ENCODE measurements at places on chromosomes 2 and 18.

DNA sequence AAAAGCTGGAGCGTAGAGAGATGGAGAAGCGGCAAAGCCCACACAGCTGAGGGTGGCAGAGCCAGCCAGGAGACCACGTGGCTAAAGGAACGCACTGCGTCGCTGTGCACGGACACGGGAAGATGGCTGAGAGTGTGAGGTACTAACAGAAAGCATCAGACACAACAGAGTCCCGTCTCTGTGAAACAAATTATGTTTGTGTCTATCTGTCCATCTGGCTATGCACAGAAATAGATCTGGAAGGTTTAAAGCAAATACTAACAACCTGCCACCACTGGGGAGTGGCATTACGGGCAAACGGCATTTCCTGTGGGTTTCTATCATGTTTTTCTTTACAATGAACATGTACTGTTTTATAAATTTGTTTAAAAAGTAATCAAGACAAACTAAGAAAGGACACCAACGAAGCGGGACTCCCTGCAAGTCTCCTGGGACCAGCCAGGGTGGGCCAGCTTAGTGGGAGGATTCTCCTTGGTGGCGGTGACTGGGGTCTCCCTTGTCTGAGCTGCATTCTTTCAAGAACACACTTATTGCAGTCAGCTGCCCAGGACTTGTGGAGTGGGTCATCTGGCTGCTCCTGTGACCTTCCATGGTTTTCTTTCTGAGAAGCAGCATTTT, 262.2 kb downstream of the TWIST2 start:
- DNase-seq, result no peak

DNA sequence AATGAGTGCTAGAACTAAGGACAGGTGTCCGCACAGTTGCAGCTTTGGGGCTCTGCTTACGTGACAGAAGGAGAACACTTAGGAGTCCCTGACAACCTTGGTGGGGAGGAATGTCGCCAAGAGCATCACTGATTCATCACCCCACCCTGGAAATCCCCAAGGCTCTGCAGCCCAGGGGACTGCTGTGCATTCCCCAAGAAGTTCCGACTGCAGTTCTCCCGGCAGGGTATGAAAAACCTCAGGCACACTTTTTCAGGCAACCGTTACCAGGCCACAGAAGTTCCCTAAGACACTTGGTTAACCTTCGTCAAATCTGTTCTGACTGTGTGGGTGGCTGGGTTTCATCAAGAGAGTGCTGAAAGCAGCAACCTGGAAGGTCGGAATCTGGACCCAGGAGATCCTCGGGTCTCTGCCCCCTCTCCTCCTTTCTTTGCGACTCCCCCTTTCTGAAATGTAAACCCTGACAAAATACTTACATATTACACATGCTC, 192.1 kb upstream of the CXCR4 start:
- DNase-seq, result no peak

- no peak for DNase-seq
Observed at GRCh38 chr2:70767699-70768589, at the start of gene ADD2. Gene ADD2, minus strand, starts transcription at chr2:70768200. Its CDS starts 61,792 bp downstream, at chr2:70706408.

DNA sequence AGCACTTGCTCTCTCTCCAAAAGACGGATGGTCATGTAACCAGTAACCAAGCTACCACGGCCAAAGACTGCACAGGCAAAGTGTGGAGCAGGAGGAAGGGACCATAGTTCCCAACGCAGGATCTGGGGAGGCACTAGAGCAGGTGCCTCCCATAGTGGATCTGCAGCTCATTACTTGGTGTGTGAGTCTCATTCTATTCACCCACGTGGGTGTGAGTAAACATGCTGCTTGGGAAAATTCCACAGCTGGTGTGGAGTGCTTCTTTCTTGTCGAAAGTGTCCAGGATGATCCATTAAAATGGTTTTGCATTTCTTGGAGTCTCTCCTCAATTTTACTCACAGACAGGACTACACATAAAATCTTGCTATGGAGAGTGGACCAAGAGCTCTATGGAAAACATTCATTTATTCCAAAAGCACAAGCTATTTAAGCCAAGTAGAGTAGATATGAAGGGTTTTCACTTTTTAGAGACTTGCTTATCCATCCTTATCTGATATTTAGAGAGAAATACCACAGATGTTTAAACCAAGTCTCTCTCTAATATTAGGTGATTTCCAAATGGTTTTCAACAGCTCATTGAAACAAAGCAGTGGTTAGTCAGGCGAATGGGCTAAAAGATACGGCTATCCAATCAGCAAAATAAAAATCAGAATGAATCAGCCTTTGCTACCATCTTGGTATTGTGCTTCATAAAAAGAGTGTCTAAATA, 104.3 kb upstream of the CCDC195 start:
- DNase-seq, result no peak

- no peak for DNase-seq
Observed at GRCh38 chr2:43067254-43068040, 159.0 kb downstream of the ZFP36L2 start.

DNA sequence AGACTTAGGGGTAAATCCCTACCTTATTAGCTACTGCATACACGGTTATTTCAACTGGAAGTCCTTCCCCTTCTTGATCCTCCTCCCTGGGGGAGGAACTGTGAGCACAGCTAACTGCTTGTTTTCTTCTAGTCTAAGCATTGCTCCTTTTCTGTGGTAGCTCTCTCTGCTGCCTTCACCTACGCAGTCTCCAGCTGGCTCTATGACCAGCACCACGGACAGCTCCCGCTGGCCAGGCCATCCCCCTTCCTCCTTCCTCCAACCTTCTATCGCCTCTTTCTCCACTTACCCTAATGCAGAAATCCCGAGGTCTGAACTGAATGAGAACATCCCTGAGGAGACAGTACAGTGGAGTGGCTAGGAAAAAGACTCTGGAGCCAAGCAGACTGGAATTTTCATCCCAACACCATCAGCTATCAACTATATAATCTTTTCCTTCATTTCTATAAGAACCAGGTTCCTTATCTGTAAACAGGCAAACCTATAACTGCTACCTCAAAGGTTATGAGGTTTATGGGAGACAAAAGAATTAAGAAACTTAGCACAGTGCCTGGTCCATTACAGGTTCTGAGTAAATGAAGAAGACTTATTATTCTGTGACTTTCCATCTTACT, 4.7 kb upstream of the CFAP65 start:
- no peak for DNase-seq

GRCh38 chr2:235621736-235622135, 127.9 kb downstream of the AGAP1 start:
- no peak for DNase-seq

GRCh38 chr18:79259218-79259617, 136.5 kb upstream of the NFATC1 start:
- DNase-seq, result no peak

- DNase-seq, result no peak
Observed at GRCh38 chr2:240765007-240765406, 55.0 kb downstream of the KIF1A start.

DNA sequence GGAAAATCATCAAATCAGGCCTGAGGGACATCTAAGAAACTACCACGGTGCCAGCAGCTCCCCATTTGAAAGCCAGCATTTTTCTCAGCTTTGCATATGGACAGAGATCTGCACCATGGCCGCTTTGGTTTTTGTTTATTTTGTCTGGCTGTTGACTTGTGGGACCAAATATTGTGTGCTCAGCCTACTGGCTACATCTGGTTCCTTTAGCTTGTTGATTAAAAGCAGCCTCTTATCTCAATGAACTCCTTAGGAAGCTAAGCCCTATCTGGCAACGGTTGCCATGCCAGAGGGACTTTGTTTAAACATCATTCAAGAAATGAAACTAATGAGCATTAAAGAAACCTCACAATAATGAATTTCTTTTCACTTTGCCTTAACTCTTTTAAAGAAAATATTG, 32.4 kb upstream of the CCDC150 start:
- no peak for DNase-seq

DNA sequence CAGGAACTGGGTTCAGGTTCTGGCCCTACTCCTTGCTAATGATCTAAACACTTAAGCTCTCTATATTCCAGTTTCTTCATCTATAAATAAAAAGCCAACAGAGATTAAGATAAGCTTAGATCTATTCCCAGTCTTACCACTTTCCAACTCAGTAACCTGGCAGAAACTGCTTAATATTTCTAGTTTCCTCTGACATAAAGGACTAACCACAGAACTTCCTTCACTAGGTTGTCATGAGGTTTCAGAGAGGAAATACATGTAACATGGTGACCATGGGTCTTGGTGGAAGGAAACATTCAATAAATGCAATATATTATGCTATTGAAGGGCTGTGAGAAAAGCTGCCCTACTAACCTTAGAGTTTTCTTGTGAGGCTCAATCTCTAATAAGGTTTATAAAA, 114.4 kb upstream of the PDE1A start:
- no peak for DNase-seq

GRCh38 chr2:196696423-196697079, 57.0 kb downstream of the CCDC150 start:
- no peak for DNase-seq

DNA sequence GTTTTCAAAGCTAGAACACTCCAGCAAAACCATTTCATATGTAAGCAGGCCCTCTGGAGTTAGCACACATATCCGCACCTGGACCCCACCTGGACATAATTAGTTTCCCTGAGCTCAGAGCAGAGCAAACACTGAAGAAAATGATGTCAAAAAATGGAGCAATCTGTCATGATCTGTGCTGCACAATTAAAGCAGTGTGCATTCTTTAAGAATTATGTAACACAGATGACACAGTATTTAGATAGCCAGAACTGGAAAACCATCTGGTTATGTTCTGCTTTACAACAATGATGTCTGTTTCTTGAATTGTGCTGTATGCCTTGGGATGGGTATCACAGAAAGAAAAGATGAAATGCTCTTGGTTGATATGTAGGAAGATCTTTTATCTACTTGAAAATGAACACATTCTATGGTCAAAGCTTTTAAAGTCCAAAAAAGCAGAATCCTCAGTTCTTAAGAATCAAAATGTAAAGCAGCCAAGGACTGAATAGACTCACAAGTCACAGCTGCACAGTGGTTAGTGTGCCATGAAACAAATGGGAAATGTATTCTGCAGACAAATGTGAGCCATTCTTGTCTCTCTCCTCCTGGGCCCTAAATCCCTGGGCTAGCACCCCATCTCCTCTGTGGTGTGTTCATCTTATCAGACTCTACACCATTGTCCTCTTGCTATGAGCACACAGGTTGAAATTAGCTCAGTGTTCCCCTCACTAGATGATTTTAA, 36.8 kb downstream of the HRH4 start:
- DNase-seq, result no peak

GRCh38 chr2:111145103-111145760, 24.5 kb downstream of the BCL2L11 start:
- DNase-seq, result no peak

DNA sequence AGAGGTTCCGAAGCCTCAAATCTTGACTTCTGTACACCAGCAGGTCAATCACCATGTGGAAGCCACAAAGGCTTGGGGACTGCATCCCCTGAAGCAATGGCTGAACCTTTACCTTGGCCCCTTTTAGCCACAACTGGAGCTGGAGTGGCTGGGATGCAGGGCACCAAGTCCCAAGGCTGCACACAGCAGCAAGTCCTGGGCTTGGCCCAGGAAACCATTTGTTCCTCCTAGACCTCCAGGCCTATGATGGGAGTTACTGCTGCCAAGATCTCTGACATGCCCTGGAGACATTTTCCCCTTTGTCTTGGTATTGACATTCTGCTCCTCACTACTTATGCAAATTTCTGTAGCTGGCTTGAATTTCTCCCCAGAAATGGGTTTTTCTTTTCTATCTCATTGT, 285.9 kb downstream of the ASXL3 start:
- no peak for DNase-seq

DNA sequence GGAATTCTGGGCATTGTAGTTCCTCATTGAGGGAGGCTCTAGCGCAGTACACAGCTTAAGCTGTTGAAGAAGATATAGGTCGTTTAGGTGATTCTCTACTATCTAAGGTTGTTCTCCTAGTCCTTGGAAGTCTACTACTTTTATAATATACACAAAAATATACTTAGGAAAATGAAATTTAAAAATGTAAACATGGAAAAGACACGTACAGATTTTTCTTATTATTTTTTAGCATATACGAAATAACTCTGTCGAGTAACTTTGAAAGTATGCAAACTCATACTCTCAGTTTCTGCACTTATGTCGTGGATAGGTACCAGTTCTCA, 272 bp upstream of the FASTKD1 start:
- DNase-seq, result no peak

- no peak for DNase-seq
Observed at GRCh38 chr18:3262234-3263131, 550 bp downstream of the MYL12B start.

GRCh38 chr2:141925511-141925910, 205.3 kb downstream of the LRP1B start:
- no peak for DNase-seq

GRCh38 chr2:148794558-148794957, 80.5 kb upstream of the KIF5C start:
- no peak for DNase-seq

GRCh38 chr2:69582582-69583176, 60.9 kb downstream of the AAK1 start:
- no peak for DNase-seq

GRCh38 chr2:55013936-55014335, 36.3 kb downstream of the RTN4 start:
- DNase-seq, result no peak

DNA sequence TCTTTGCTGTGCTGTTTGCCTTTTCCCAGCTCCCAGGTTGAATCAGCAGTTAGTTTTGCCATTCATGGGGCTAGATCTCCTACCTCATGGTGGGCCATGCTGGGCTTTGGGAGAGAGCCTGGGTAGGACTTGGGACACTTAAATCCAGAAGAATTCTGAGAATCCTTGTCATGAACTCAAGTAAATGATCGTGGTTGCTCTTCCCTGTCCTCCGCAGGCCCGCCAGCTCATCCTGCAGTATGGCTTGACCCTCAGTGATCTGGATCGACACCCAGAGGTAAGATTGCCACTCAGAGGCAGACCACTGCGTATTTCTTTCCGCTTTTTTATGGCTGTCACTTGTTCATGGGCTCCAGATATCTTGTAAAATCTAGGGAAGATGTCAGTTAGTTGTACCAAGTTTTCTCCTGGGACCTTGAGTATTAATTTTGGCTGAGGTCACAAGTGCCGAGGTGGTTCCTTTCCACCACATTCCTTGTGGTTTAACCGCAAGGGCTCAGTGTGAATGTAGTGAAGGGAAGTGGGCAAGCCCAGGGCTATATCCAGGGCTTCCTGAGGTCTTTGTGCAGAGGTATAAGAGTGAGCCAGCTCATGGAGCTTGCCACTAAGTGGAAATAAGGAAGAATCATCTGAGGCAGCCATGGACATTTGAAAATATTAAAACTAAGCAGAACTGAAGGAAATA, 37.7 kb downstream of the RPIA start:
- DNase-seq, result no peak

GRCh38 chr18:58533766-58534165, 95.1 kb downstream of the ALPK2 start:
- DNase-seq, result no peak

DNA sequence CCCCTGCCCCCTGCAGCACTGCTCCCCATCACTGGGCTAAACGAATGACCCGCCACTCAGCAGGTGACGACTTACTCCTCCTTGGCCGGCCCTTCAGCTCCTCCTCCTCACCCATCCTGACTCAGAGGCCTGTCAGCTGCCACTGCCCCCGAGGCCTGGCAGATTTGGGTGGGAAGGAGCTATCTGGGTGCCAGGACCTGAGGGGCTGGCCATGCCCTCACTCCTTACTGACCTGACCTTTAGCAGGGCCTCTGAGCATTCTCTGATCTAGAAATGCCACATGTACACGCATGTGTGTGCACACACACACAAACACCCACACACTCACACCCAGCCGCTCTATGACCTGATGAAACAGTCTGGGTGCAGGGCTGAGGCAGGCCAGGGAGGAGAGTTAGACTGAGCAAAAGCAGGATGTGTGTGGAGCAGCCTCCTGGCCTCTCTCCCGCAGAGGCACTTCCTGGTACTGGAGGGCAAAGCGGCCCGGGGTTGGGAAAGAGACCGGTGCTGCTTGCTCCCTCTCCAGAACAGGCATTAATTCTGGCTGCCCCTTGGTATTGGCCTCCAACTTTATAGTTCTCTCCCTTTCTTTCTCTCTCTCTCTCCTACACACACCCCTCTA, 68.0 kb downstream of the ZFP36L2 start:
- DNase-seq, result no peak

Measured in Panc1 (cell line).